ENCODE measurements at places on chromosomes 6 and 20. TPM values are rescaled to one million over a fixed set of nuclear protein-coding genes. Genes with fewer than 3 reads are reported as not detected.

The CST7 gene
- 11.5 TPM for total RNA-seq

The VGLL2 gene
- not detected for total RNA-seq

The OR2H2 gene
- total RNA-seq, result not detected

The TNNC2 gene
- 0.74 TPM for total RNA-seq

The SNRPB2 gene
- 38.9 TPM for total RNA-seq

The E2F1 gene
- total RNA-seq, result 2.3 TPM

The PSORS1C2 gene
- total RNA-seq, result not detected

The OR11A1 gene
- total RNA-seq, result not detected

The OR2B6 gene
- total RNA-seq, result not detected

The SLC44A4 gene
- total RNA-seq, result 0.51 TPM

The COL11A2 gene
- 0.67 TPM for total RNA-seq

The TREM2 gene
- total RNA-seq, result 11.0 TPM

The DSP gene
- 4.0 TPM for total RNA-seq

The C6orf52 gene
- 1.1 TPM for total RNA-seq

The OLIG3 gene
- not detected for total RNA-seq

The MLIP gene
- total RNA-seq, result 0.29 TPM

All from mesenteric fat pad (tissue), 1 donor.